Right lung (tissue), 10 donors: ENCODE measurements at places on chromosomes 6 and 20.
A peak's percentile ranks its signal among the peaks of the same experiment; 100 is the strongest.

DNA sequence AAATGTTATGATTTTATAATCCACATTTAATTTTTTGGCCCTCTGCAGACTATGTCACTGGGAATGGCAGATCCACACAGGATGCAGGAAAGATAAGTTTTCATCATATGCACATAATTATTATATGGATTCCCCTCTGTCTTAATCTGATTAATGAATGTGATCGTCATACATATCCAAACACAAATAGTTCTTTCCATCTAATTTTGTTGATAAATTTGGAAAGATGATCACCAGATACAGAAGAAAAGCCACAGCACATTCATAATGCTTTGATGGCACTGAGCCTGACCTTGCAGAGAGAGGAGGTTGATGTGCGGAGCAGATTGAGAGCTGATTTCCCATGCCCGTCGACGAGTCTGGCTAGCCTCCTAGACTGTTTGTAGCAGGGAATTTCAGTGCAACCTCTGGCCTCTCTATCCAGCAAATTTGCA, 471.5 kb downstream of the EPM2A start:
- DNase-seq, result no peak

- DNase-seq, result no peak
These were observed 11.0 kb upstream of the SIM1 start for GRCh38 chr6:100475554-100476320.

GRCh38 chr6:54173089-54173488, 61.8 kb downstream of the MLIP start:
- no peak for DNase-seq

GRCh38 chr6:4924661-4925271, 79.1 kb downstream of the RPP40 start:
- DNase-seq, result no peak

- DNase-seq, result no peak
These were observed 45.8 kb downstream of the HIVEP2 start for GRCh38 chr6:142898927-142899895.

- DNase-seq, result no peak
These were observed 402.7 kb downstream of the TAF4 start for GRCh38 chr20:61662968-61663331.

GRCh38 chr6:109713097-109713496, 22.0 kb downstream of the FIG4 start:
- DNase-seq, result no peak

DNA sequence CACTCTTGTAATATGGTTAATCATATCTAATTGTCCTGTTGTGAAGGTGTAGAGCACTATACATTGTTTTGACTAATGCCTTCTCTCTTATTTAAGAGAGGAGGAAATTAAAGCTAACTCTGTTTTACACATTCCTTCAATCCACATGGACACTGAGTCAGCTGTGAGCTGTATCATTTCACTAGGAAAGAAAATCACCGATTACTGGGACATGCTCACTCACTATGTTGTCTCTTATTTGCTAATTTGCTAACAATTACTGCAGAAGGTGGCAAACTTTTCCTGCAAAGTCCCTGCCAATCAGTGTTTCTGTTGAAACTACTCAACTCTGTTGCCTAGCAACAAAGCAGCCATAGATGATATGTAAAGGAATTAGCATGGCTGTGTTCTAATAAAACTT, 98.2 kb downstream of the BCAS1 start:
- no peak for DNase-seq

DNA sequence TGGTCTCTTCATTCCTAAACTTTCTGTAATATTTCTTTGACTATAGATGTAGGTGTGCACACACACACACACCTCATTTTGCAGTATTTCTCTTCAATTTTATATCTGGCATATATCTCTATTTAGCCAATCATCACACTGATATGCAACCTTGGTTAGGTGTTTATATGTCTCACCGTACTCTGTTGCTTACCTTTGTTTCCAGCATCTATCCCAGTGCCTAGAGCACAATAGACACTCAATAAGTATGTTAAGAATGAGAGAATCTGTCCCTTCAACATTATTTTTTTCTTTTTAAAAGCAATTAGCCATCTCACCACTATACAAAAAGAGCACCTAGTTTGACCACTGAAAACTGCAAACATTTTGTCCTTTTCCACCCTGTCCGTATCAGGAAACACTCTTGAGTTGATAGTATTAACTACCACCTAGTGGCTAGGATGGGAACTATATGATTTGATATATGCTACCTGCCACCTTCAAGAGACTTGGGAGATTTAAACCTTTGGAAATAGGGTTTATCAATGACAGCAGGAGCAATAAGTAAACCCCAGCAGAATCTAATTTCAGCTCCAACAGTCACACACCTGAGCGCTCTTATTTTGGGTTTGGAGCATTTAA, 48.7 kb upstream of the RSPO3 start:
- no peak for DNase-seq

- DNase-seq, result no peak
These were observed 972 bp upstream of the PHF3 start for GRCh38 chr6:63634630-63635029.

GRCh38 chr6:83867043-83867442, 7.6 kb downstream of the CYB5R4 start:
- DNase-seq, result no peak

DNA sequence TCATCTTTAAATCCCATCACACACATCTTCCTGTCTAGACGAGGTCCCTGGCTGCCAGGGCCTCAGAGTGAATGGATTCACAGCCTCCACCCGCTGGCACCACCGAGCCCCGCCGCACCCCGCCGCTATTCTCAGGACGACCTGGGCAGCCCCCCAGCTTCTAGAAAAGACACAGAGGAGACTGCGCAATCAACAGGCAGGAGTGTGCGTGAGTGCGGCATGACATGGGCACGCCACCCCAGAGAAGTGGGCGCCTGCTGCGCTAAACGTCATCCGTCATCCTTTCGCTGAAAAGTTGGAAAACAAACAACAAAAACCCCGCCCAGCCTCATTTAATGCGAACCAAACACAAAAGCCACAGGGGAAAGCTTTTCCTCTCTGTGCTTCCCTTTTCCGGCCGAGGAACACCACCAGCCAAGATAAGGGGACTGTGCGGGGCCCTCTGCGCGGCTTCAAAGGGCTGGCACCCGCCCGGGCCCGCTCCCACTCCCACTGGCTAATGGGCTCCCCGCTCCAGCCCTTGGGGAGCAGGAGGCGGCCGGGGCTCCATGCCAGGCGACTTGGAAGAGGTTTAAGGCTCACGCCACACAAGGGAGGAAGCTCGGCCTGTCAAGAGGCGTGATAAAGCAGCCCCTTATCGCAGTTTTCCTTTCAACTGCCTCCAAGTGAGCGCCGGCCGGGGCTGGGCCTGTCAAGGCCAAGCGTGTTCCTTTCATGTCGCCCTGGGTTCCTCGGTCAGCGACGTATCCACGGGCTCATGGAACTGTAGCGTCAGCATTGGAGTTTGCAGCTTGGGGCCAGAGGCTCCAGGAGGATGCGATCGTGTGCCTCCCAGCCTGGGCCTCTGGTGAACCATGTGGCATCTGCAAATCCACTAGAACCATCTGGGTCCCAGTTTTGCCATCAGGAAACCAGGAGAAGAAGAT, 50.1 kb downstream of the NFATC2 start:
- DNase-seq, result peak; percentile 97

DNA sequence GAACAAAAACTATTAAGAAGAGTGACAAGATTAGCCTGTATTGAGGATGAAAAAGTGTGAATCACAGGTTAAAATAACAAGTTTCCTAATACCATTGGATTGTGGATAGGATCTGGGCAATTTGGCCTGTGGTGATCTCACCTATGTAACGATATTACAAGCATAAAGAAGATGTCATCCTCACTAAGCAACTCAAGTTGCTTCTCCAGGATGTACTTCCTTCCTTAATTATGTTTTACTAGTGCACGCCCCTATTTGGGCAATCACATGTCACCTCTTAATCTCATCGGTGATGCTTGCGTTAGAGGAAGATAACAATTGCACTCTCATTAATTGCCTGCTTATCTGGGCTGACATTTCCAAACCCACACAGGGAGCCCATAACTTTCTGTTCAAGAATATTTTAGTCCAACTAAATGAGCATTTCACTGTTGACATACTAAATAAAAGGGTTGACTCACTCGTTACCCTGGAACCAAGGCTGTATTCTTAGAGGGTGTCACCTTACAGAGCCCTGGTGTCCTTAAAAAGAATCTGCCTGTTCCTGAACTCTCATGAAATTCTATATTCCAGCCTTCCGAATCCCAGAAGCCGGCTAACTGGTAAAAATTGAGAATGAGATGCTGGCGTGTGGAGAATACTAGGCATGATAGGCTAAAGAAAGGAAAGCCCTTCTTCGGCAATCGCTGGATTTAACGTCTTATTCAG, 88.2 kb upstream of the ATXN1 start:
- DNase-seq, result no peak

GRCh38 chr6:49551866-49552129, 1.3 kb downstream of the C6orf141 start:
- no peak for DNase-seq

- no peak for DNase-seq
These were observed 77.6 kb downstream of the BFSP1 start for GRCh38 chr20:17453592-17453991.

DNA sequence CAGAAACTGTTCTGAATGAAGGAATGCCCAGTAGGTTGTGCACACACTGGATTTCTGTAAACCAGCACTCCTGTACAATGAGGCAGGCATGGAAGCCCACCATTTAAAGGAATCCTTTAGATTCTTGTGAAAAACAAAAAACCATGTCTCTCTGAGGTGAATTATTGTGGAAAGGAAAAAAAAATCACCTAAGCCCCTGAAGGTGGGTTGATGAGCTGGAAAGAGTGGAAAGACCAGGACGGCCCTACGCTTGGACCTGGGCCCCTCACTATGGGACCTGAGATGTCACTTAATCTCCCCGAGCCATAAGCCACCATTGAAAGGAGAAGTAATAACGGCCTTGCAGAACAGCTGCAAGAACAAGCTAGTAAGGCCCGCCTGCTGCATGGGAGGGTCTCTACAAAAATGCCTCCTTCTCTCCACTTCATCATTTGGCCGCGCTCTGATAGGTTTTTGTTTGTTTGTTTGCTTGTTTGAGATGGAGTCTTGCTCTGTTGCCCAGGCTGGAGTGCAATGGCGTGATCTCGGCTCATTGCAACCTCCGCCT, 68.8 kb downstream of the RAB44 start:
- DNase-seq, result no peak

DNA sequence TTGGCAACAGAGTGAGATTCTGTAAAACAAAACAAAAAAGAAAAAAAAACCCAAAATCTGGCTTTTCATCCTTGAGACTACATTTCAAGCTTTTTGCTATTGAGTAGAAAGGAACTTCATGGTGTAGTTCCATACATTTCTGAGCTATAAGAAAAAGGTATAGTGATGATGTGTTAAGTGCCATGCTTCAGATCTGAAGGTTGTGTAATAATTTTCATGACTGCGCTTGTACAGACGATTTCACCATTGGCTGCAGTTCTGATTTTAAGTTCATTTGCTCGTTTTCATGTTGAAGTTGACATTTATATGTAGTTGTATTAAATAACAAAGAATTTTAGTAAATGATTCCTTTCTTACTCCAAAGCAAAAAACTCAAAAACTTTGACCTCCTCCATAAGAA, 247.6 kb downstream of the ARID1B start:
- DNase-seq, result no peak

DNA sequence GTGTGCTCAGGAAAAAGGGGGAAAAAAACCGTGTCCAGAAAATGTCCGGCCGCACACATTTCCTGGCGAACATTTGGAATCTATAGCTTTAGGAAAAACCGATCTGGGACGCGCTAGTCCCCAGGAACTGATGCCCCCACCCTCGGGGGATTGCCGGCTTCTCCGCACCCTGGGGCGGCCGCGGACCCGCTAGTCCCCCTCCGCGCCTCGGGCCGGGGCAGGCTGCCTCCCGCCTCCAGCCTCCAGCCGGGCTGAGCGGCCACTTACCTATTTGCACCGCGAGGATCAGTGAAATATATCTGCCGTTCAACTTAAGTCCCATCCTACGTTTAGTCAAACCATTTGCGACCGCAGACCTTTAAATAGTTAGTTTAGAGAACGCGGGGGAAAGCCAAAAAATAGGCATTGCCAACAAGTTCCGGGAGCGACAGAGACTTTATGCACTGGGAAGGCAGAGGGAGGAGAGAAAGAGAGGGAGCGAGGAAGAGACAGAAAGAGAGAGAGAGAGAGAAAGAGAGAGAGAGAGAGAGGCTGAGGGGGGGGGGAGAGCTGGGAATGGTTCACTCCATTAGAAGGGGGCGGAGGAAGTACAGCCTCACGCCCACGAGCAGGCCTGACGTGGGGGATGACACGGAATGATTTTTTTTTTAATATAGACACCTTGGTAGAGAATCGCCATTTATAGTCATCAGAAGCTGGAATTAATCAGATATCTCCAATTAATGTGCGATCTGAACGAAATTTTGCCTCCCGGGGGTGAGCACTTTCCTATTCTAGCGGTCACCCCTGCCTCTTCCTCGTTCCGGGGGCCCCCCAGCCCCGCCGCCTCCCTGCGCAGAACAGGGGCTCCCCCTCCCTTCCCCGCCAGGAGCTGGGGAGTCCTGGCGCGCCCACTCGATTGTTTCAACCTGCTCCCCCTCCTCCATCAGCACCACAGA, at the start of gene NRN1:
Gene NRN1 (minus strand): TSS at position 498 of the 938 bp plus-strand sequence. CDS start 176 bp downstream, at position 322.
- DNase-seq, result peak; percentile 9

DNA sequence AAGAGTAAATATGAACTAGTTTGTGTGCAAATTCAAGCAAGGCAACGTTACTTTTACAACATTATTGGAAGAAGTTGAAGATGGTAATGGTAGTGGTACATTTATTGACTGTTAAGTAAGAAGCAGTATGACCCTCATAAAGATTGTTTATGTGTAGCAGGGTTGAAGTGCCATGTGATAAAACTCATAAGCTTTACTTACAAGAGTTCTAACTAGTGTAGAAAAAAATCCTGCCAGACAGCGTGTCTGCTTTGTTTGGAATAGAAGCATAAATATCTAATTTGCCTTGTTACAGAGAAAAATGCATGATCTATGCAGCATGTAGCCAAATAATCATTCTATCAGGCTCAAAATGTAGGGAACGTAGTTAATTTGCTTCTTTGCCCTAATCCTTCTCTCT, 450.8 kb upstream of the SOX4 start:
- peak; percentile 69 for DNase-seq

DNA sequence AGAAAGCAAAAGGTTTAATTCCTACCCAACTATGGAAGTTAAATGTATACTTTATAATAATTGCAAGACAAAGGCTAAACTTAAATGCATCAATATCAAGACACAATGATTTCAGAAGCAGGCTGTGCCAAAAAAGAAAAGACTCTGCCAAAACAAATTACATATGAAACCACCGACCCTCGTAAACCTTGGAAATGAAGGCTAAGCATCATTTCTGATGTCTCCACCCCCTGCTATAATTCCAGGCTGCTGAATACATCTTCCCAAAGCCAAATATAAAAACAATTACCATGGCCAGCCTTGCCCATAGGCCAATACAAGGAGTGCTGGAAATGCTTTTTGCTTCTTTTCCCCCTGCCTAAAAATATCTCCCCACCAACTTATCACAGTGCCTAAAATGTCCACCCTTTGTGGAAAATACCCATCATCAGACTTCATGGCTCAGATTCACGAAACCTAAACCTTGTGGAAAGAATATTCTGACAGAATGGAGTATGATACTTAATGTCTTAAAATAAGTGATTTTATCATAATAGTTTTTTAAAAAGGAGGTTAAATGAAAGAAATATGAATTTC, 37.4 kb downstream of the RCAN2 start:
- DNase-seq, result no peak
